ENCODE measurements at places on chromosomes 13 and 19. TPM values are rescaled to one million over a fixed set of nuclear protein-coding genes. Genes with fewer than 3 reads are reported as not detected.
A peak's percentile ranks its signal among the peaks of the same experiment; 100 is the strongest.

Gene FCER2
- total RNA-seq: not detected

Gene PLEKHA4
- 237 TPM for total RNA-seq

GRCh38 chr19:7428651-7429113 is 60.2 kb downstream of the PEX11G start:
- DNase-seq: no peak
- no peak overlapping the region for H3K27ac ChIP-seq
- H3K36me3 ChIP-seq: no peaks in the 10 kb centered on the region
- no peaks in the 10 kb centered on the region for H3K27me3 ChIP-seq

- no peaks in the 10 kb centered on the region for H3K4me1 ChIP-seq
- no peak overlapping the region for H3K4me3 ChIP-seq
Measured at GRCh38 chr13:113663934-113664333, 3.1 kb upstream of the GRK1 start.

DNA sequence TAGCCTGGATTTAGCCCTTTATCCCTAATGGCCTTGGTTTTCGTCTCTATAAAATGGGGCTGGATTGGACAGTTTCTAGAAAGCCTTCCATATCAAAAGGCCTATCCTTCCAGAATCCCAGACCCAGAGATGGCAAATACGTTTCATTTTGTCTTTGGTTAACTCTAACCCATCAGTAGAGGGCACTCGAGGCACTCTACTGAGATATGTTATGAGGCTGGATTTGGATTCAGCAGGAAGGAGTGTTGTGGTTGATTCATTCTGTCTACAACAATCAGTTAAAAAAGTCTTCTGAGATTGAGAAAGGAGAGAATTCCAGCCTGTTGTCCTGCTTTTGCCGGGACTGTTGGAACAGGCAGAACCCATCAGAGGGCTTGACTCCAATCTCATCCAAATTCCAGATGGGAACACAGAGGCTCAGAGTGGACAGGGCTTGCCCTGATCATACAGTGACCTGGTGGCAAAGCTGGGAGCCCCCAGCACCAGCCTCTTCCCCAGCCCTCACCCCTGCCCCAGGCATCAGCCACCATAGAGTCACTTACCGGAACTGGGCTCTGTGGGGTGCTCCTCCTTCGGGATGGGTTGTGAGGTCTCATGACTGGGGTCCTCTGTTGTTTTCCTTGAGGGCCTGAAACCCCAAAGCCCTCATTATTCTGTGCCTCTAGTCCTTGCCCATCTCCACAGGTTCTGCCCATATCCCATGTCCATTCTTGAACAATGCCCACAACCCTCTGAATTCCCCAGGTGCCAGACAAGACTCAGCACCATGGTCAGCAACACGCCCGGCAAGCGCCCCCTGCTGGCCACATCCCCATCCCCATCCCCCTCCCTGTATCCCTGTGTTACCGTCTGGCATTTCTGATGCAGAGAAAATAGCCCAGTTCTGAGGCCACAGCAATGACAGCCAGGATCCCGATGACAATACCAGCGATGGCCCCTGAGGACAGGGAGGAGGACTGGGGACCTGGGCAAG is 12.3 kb upstream of the ZNF180 start:
- H3K36me3 ChIP-seq: no peaks in the 10 kb centered on the region
- no peak overlapping the region for H3K27ac ChIP-seq
- no peak for DNase-seq
- no peaks in the 10 kb centered on the region for H3K4me1 ChIP-seq

GRCh38 chr13:97387485-97387839 is 46.5 kb upstream of the RAP2A start:
- peaks cover 27% of the 10 kb centered on the region for H3K36me3 ChIP-seq
- peaks cover 3% of the 10 kb centered on the region for H3K4me1 ChIP-seq

Gene PPFIA3
- 33.3 TPM for total RNA-seq

DNA sequence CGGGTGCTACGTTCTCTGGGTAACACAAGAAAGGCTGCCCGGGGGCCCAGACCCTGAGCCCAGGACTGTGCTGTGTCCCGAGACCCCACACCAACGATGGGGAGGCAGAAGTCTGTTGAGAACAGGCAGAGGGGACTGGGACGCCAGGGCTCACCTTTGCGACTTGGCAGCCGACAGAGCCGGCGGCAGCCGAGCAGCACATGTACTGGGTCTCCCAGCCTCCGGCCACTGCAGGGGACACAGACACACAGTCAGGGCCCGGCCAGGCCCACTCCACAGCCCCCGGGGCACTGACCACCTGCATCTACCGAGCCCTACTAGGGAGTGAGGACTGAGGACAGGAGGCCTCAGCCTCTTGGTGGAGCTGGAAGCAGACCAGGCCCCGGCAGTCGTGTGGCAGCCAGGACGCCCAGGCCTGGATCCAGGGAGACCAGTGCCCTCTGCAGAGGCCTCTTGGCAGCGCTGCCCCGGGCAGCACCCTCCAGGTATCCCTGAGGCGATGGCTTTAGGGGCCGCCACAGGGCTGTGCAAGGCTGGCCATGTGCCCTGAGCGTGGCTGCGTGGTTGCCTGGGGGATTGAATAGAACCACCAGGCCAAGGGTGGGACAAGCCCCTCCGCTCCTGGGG is 5.6 kb upstream of the ATP8B3 start:
- no peak overlapping the region for H3K4me3 ChIP-seq
- H3K27me3 ChIP-seq: no peaks in the 10 kb centered on the region
- H3K36me3 ChIP-seq: peaks cover 78% of the 10 kb centered on the region
- no peak overlapping the region for H3K27ac ChIP-seq
- H3K4me1 ChIP-seq: no peaks in the 10 kb centered on the region
- DNase-seq: no peak

GRCh38 chr13:101451641-101452040 is 834 bp upstream of the ITGBL1 start:
- DNase-seq: no peak
- no peaks in the 10 kb centered on the region for H3K27me3 ChIP-seq
- peaks cover 3% of the 10 kb centered on the region for H3K4me1 ChIP-seq
- H3K27ac ChIP-seq: peak overlapping the region; percentile 95
- H3K36me3 ChIP-seq: no peaks in the 10 kb centered on the region

Gene EMP3
- total RNA-seq: 18.2 TPM

GRCh38 chr13:26054896-26055295 is 3.1 kb upstream of the SHISA2 start:
- H3K27me3 ChIP-seq: peaks cover 10% of the 10 kb centered on the region
- H3K4me3 ChIP-seq: no peak overlapping the region
- peaks cover 3% of the 10 kb centered on the region for H3K4me1 ChIP-seq

GRCh38 chr19:51887522-51888498 is at the start of gene ZNF577:
Gene ZNF577 (minus strand): TSS chr19:51887951. CDS start chr19:51880382, 7,569 bp downstream.
- H3K27ac ChIP-seq: peak within 1 kb of the TSS; percentile 60
- no peaks in the 10 kb centered on the region for H3K4me1 ChIP-seq
- H3K36me3 ChIP-seq: peaks cover 40% of the 10 kb centered on the region

DNA sequence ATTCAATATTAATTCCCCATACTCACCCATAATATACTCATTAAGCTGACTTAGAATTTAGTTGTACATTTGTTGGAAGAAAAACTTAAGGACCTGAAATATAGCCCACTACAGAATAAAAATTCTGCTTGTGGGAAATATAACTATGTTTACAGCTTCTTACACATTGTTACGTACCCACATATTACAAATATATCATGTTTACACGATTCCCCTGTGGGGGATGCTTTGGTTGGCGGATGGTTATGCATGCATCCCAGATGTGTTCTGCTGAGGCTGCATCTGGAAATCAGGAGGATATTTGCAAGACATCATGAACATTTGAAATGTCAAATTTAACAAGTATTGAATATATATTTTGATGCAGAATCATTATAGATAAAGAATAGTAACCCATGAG is 79.5 kb upstream of the KL start:
- no peak overlapping the region for H3K4me3 ChIP-seq
- H3K27ac ChIP-seq: no peak overlapping the region
- no peaks in the 10 kb centered on the region for H3K36me3 ChIP-seq
- no peaks in the 10 kb centered on the region for H3K4me1 ChIP-seq
- DNase-seq: no peak
- no peaks in the 10 kb centered on the region for H3K27me3 ChIP-seq

GRCh38 chr13:86846501-86846900 is 824.7 kb upstream of the SLITRK5 start:
- DNase-seq: no peak
- H3K27ac ChIP-seq: no peak overlapping the region
- no peaks in the 10 kb centered on the region for H3K27me3 ChIP-seq

DNA sequence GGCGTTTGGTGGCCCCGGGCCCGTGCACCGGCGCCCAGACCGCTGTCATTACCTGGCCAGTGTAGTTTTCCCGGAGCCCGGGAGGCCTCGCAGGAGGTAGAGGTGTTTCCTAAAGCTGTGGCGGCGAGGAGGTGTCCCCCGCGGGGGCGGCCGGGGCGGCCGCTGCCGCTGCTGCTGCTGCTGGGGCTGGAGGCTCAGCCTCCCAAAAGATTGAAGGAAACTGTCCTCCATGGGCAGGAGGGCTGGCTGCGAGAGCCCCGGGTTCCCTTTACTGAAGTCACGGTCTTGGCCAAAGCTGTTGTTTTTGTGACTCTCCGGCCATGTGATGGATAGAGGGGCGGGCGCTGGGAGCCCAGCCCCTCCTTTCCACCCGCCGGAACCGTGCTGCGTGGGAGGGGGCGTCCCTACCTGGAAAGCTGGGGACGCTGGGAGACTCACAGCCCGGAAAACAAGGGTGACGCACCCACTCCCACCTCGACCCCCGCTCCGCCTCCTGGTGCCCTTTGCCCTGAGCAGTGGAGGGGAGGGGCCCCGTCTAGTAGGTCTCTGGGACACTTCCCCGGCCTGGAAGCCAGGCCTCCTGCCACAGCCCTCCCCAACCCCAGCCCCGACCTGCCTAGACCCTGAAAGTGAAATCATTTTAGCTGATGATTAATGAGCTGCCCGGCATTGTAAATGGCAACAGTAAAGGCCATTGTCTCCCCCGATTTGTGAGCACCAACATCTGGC is at the start of gene N4BP2L1:
Gene N4BP2L1, minus strand, starts transcription at position 279 of the 729 bp plus-strand sequence. Its CDS starts 48 bp downstream, at position 231.
- no peaks in the 10 kb centered on the region for H3K4me1 ChIP-seq
- peak within 1 kb of the TSS; percentile 99 for H3K27ac ChIP-seq
- H3K27me3 ChIP-seq: no peaks in the 10 kb centered on the region
- no peaks in the 10 kb centered on the region for H3K36me3 ChIP-seq

- peak overlapping the region; percentile 7 for H3K4me3 ChIP-seq
- peaks cover 8% of the 10 kb centered on the region for H3K4me1 ChIP-seq
- H3K27me3 ChIP-seq: no peaks in the 10 kb centered on the region
- no peak overlapping the region for H3K27ac ChIP-seq
Measured at GRCh38 chr13:91359111-91359510, 11.6 kb downstream of the MIR17HG start.

Gene CLEC4M
- total RNA-seq: not detected

Gene MYH14
- total RNA-seq: 8.6 TPM

Gene KANK3
- total RNA-seq: 47.4 TPM

DNA sequence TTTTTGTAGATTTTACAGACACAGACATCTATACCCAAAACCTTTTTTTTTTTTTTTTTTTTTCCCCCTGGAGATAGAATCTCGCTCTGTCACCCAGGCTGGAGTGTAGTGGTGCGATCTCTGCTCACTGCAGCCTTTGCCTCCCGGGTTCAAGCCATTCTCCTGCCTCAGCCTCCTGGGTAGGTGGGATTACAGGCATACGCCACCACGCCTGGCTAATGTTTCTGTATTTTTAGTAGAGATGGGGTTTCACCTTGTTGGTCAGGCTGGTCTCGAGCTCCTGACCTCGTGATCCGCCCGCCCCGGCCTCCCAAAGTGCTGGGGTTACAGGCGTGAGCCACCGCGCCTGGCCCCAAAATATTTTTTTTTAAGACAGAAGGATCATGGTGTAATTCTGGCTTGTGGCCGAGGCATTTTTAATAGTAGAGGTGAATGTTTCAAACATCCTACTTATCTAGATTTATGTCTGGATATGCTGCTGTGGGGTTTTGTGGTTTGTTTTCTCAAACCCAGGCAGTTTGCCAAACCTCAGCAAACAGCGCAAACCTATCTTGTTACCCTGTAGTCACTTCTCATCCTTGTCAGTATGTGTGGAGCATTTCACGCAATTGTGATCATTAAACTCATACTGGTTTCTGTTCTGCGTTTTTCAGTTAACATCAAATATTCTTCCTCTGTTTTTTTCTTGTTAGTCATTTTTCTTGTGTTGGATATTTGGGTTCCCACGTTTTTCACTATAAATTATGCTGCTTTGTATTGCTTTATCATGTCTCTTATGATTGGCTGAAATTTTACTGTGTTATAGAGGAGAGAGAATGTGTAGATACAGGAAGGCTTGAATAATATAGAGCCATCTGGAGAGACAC is 36.2 kb upstream of the GARRE1 start:
- H3K27me3 ChIP-seq: no peaks in the 10 kb centered on the region
- no peak overlapping the region for H3K4me3 ChIP-seq
- no peak for DNase-seq
- peaks cover 62% of the 10 kb centered on the region for H3K36me3 ChIP-seq
- H3K4me1 ChIP-seq: peaks cover 4% of the 10 kb centered on the region
- peak overlapping the region; percentile 35 for H3K27ac ChIP-seq

DNA sequence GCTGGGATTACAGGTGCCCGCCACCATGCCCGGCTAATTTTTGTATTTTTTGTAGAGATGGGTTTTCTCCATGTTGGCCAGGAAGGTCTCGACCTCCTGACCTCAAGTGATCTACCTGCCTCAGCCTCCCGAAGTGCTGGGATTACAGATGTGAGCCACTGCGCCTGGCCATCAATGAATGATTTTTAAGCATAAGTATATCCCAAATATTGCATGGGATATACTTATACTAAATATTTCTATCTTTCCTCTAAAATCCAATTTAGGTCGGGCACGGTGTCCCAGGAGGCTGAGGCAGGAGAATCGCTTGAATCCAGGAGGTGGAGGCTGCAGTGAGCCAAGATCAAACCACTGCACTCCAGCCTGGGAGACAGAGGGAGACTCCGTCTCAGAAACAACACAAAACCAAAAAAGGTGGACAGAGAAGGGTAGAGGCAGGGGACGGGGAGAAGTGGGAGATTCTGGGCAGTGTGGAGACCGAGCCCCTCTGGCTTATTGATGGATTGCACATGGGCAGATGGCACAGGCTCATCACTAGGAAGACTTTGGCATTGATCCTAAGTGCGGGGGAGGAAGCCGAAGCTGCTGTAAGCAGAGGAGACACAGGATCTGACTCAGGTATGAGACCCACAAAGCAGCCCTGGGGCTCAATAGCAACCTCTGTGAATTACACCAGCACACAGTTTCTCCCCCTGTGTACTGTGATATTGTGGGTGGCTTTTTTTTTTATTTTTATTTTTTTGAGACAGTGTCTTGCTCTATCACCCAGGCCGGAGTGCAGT is 13.5 kb downstream of the ARRDC5 start:
- no peaks in the 10 kb centered on the region for H3K36me3 ChIP-seq
- no peak overlapping the region for H3K4me3 ChIP-seq
- no peaks in the 10 kb centered on the region for H3K27me3 ChIP-seq
- no peaks in the 10 kb centered on the region for H3K4me1 ChIP-seq

Gene OR7D2
- total RNA-seq: not detected

Gene REXO1
- total RNA-seq: 45.1 TPM

Gene EBI3
- not detected for total RNA-seq

- no peak for DNase-seq
- H3K27ac ChIP-seq: no peak overlapping the region
- H3K4me3 ChIP-seq: no peak overlapping the region
- no peaks in the 10 kb centered on the region for H3K4me1 ChIP-seq
- H3K27me3 ChIP-seq: no peaks in the 10 kb centered on the region
Measured at GRCh38 chr13:28316129-28316528, 177.8 kb downstream of the PAN3 start.
